Kidney tubule cell (primary cell): ENCODE measurements at places on chromosomes 13 and 19.

DNA sequence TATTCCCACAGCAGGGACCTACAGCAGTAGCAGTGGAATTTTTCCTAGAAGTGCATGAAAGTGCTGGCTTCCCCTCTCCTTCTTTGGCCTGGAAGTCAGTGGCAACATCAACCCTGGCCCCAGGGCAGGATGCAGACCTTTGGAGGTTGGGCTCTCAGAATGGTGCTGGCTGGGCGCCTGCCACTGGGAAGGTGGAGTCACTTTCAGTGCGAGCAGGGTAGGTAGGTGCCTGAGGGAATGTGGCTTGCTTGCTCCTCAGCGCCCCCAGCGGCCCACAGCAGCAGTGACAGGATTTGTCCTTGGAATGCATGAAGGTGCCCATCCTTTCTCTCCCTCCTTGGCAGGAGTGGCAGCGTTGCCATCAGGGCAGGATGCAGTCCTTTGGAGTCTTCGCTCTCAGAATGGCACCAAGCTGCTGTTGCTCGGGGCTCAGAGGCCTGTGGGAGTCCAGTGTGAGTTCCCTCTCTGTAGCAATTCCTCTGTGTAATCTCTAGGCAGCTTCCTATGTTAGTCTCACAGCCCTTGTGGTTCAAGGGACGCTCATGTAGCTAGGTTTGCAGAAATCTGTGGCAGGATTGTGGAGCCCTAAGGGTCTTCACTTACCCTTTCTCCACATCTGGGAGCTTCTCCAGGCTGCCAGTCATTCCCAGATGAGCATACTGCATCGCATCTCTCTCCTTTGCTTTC lies 354.4 kb upstream of the DACH1 start:
- peak; percentile 68 for DNase-seq

- no peak for DNase-seq
These were observed 1567.2 kb upstream of the PRR20A start for GRCh38 chr13:55573565-55573964.

GRCh38 chr13:91986761-91987483 lies 588.5 kb downstream of the GPC5 start:
- DNase-seq, result no peak

GRCh38 chr19:14798760-14799159 lies 20.4 kb upstream of the ADGRE2 start:
- DNase-seq, result no peak

DNA sequence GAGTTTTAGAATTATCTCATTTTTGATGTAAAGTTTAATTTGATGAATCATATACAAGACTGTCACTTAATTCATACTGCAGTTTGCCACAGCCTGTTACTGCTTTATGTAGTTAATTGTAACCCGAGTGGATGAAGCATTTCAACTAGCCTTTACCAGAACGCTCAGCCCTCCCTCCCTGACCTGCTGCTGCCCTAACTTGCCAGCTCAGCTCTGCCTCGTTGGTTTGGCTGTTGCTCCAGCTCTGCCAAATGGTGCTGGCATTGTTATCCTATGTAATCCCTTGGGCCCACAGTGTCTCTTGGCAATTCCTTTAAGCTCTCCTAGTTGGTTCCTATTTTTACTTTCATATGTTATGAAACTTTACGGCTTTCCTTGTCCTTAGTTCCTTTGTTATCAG lies 113.3 kb downstream of the LMO7 start:
- peak; percentile 22 for DNase-seq

- no peak for DNase-seq
These were observed 25.1 kb downstream of the RBM26 start for GRCh38 chr13:79380997-79381396.

DNA sequence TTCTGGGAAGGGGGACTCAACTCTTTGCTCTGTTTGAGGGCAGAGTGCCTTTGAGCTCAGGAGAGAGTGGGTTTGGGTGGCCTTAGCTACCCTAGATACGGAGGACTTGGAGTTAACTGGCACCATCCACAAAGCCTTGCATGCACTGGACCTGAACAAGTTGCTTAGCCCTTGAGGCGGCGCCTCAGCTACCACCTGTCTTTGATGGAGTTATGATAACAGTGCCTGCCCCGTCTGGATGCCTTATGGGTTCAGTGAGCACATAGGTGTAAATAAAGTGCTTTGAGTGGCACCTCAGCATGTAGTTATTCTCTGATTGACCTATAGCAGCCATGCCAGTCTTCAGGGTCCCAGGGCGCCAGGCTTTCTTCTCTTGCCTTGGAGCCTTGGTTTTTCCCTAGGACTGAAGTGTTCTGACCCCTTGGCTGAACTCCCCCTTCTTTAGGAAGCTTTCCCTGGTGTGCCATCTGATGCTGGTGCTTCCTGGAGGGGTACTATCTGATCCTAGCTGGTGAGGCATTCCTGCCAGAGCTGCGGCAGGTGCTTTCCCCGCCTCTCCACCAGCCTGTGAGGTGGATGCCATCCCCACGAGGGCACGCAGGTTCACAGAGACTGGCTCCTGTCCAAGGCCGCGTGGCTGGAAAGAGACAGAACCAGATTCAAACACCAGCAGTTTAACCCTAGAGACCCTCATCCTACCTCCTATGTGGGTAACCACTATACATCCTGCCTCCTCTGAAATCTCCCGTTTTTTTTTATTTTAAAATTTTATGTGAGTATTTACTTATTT lies 5.8 kb downstream of the BCKDHA start:
- no peak for DNase-seq

- DNase-seq, result no peak
These were observed 87.4 kb upstream of the ARHGEF7 start for GRCh38 chr13:111027458-111028439.

DNA sequence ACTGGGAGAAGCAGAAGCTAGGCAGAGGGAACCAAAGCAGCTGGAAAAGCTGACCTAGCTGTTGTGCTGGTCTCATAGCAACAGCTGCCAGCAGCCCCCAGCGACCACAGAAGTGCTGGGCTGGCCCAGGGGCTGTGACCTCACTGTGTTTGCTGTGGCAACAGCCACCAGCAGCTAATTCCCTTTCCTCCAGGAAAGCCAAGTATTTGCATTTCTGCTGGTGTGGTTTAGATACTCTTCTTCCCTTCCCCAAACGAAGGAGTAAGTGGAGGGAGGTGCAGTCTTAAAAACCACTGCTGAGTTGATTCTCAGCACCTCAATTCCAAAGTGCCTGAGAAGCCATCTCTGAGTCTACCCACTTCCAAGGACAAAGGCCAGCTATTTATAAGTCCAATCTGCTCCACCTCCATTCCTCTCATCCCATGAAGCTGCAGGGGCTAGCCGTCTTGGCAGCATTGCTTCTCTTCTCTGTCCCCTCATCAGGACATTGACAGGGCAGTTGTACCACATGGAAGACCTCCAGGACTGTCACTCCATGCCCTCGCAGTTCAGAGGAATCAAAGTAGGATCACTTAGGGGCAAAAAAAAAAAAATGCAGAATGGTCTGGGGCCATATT lies 11.5 kb upstream of the CCDC97 start:
- DNase-seq, result peak; percentile 77

- no peak for DNase-seq
These were observed 27.1 kb downstream of the FAM216B start for GRCh38 chr13:42808341-42808940.

GRCh38 chr13:48977286-48977625 lies 1.5 kb downstream of the FNDC3A start:
- peak; percentile 22 for DNase-seq

DNA sequence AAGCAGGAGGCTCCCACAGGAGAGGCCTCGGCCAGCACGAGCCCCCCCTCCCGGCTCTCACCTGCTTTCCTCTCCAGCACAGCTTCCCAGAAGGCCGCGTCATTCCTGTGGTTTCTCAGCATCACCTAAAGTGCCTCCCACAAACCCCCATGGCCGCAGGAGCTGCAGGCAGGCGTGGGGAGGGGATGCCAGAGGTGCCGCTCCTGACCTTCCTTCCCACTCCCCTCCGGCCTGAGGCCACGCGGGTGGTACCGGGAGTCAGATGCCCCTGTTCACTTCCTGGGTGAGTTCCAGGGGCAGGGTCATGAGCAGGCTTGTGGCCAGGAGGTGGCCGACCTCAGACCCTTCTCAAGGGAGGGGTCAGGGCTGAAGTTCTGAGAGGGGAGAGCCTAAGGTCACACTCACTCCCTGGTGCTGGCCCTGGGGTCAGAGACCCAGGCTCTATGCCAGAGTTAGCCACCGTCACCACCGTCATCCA lies 14.4 kb upstream of the NPAS1 start:
- no peak for DNase-seq

DNA sequence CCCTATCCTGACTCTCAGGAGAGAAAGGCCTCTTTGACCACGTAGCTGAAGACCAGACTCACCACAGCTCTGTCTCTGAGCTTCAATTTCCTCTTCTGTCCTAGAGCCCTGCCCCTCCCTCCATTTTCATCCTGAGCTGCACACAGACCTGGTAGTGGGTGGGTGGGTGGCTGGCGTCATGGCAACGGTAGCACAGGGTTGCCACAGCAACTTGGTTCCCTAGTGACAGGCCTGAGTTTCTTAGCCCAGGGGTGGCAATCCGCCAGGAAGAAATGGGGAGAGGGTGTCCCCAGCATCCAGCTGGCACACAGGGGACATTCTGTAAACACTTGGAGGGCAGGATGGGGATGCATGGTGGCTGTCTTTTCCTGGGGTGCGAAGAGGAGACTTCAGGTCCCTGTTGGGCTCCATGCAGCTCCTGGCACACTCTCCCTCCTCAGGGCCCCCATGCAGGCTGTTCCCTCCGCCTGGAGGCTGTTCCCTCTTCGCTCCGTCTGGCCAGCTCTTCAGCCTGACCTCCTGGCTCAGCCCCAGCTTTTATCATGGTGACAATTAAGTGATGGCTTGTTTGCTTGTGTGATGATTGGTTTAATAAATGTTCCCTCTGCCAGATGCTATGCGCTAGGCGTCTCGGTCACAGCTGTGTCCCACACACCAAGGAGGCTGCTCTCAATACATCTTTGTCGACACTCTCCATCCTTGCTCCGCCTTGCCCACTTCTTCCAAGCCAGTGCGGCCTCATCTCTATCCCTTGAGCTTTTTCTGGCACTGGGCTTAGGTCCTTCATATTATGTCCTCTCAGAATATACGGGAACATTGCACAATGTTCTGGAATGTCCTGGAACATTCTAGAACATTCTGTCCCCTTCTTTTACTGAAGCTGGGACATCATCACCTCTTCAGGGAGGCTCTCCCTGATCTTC lies 7.4 kb upstream of the KLHL26 start:
- no peak for DNase-seq

- DNase-seq, result peak; percentile 25
These were observed 56.1 kb upstream of the STK24 start for GRCh38 chr13:98632961-98633360.

DNA sequence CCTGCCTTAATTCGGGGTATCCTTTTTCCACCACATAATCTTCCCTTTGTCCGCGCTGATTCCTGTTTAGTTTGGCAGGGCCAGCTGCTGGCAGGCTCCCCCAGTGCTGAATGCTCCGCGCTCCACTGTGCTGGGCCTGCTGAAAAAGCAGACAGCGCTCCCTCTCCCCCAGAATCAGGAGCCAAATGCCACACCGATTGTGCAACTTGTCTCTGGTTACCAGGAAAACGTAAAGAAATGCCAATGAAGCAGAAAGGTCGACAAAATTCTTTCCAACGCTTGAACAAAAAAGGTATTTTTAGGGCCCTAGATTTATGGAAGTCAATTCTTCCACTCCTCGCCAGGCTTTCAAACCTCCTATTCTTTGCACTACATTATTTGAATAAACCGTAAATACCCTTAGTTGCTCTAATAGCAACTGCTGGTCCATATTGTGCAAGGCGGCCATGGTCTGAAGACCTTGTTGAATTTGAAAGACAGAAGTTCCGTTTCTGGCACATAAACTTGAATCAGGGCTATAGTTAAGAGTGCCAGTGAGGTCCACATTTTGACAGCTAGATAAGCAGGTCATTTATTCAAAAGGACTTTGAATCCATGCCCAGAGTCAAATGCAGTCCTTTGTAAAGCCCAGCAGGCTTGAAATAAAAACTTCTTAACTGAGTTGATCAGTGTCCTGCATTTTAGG lies 206.7 kb upstream of the RFC3 start:
- peak; percentile 66 for DNase-seq

DNA sequence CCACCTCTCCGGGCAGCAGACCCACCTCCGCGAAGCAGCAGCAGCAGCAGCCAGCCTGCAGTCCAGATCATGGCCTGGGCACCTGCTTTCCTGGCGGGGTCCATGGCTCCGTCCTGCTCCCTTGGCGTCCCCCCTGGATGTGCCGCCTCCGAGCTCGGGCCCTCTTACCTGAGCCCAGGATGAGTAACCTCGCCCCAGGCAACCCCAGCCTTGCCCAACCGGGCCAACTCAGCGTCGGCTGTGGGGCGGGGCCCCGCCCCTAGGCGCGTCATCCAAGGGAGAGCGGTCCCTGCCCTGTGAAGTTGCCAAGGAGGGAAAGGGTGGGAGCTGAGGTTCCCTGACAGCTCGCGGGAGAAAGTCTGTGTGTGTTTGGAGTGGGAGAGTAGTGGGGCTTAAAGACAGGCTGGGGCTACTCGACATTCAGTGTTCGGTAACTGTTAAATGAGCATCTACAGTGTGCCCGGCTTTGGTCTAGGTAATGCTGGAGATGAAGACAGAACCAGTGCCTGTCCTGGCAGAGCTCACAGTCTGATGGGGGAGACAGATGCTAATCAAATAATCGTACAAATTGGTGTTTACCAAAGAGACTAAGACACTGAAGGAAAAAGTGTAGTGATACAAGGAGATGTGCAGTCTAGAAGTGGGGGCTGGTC lies at the start of gene LYPD3:
TSS of gene LYPD3 (minus strand) at position 141 of the 653 bp plus-strand sequence. CDS start at position 104, 37 bp downstream.
- DNase-seq, result peak; percentile 70

DNA sequence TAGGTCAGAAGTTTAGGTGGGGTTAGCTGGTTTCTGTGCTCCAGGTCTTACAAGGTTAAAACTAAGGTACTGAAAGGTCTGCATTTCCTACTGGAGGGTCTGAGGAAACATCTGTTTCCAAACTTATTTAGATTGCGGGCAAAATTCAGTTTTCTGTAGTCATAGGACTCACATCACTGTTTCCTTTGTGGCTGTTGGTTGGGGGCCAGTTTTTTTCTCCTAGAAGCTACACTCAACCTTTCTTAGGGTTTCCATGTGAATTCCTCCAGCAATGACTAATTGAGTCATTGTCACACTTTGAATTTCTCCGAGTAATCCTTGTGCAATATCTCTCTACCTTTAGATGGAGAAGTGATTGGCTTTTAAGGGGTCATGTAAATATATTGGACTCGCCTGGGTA lies 773.4 kb upstream of the SLITRK1 start:
- DNase-seq, result peak; percentile 32

DNA sequence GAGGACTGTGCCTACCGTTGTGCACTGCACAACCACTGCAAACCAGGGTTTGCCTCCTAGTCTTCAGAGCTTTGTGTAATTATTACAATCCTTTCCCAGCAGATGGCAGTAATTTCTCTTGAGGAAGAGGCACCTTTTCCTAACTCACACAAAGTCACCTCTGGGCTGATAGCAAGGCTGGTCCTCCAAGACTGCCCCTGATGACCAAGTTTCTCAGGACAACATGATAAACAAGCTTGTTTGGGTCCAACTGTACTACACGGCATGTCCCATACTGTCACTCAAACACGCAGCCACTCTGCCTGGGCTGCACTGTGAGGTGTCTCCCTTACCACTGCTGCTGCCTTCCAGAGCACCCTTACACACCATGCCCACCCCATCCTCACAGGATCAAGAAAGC lies 39.3 kb downstream of the RFXAP start:
- DNase-seq, result peak; percentile 65
